ENCODE measurements at places on chromosomes 12 and 14.
A peak's percentile ranks its signal among the peaks of the same experiment; 100 is the strongest.

DNA sequence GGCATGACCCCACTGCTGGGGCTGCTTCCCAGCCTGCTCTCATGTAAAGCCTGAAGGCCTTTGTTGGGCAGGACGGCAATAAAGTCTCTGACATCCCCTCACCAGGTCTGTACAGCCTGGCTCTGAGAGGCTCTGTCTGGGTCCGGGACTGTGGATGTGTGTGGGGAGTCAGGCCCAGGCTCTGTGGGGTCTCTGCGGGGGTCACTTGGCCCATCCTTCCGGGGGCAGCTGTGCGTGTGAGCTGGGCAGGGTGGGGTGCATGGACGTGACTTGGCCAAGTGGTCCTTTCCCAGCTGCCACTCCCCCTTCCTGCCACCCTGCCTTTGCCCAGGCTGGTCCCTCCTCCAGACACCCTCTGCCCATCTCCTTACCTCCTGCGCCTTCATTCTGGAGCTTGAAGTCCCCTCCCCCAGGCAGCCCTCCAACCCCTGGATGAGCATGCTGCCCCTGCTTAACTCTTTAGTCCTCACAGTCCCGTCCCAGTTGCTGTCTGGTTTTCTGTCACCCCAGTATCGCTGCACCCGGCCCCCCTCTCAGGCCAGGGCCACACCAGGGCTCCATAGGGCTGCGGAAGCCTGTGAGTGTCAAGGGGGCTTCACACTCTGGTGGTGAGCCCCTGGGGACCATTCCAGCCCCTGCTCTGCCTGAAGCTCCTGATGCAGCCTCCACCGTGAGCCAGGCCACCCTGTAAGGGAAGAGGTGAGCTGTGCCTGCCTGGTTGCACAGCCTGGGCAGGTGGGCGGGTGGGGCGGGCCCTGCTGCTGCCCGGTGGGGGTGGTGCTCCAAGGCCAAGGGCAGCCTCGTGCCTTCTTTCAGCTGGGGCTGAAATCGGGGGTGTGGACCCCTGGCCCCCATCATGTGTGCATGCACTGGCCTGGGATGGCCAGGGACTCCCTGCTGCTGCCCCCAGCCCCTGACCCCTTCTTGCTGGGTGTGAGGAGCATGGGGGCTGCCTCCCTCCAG is 25.5 kb upstream of the KIF26A start:
- DNase-seq = no peak

GRCh38 chr12:16599081-16599480 is 6.9 kb downstream of the LMO3 start:
- no peak for DNase-seq

DNA sequence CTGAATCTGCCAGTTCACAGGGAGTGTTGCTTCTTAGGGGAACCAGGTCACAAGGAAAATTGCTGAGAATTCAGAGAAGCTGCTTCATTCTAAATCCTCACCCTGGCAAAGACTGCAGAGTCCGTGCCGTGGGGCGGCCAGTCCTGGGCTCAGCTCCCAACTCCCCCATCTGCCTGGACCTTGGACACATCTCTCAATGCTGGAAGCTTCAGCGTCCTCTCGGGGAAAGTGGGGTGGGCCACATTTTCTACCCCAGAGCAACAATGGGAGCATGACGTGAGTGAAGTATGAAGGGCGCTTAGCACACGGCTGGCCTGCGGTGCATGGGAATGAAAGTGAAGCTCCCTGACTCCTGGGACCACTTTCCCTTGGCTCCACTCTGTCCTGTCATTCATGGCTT is 31.2 kb downstream of the HVCN1 start:
- DNase-seq = no peak

GRCh38 chr12:4032924-4033615 is 159.9 kb upstream of the PARP11 start:
- peak; percentile 16 for DNase-seq

DNA sequence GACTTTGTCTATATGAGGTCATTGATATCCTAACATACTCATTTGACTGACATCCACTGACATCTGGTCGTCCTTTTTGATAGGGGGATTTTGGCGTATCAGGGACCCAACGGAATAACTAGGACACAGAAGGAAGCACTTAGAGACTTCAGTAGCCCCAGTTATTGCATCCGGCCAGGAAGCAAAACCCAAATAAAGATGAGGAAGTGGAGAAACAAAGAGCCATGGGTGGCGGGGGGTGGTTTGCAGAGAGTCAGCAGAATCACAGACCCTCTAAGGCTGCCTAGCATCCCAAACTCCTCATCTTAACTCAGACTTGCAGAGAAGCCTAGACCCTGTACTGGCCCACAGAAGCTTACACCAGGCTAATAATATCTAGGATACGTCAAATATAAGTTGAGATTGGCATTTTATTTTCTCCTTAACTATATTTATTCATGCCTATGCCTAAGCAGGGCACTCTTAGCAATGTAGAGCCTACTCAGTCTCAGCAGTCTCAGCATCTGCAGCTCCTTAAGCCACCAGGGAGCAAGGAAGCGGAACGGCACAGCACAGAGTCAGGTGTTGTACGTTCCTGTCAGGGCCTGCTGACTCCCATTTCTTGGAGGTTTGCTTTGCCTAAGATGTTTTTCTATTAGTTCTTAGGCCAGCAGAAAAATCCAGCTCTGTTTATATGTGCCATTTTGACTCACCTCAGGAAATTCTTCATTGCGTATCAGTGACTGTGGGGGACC is 45.1 kb downstream of the KCNA1 start:
- DNase-seq = no peak

DNA sequence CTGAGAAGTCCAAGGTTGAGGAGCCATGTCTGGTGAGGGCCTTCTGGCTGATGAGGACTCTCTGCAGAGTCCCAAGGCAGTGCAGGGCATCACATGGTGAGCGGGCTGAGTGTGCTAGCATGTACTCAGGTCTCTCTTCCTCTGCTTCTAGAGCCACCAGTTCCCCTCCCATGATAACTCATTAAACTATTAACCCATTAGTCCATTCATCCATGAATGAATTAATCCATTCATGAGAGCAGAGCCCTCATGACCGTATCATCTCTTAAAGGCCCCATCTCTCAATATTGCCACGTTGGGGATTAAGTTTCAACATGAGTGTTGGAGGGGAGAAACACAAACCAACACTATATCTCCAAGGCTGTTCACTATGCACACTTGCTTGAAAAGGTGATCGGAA is 83.7 kb downstream of the TMEM30B start:
- DNase-seq = peak; percentile 33

DNA sequence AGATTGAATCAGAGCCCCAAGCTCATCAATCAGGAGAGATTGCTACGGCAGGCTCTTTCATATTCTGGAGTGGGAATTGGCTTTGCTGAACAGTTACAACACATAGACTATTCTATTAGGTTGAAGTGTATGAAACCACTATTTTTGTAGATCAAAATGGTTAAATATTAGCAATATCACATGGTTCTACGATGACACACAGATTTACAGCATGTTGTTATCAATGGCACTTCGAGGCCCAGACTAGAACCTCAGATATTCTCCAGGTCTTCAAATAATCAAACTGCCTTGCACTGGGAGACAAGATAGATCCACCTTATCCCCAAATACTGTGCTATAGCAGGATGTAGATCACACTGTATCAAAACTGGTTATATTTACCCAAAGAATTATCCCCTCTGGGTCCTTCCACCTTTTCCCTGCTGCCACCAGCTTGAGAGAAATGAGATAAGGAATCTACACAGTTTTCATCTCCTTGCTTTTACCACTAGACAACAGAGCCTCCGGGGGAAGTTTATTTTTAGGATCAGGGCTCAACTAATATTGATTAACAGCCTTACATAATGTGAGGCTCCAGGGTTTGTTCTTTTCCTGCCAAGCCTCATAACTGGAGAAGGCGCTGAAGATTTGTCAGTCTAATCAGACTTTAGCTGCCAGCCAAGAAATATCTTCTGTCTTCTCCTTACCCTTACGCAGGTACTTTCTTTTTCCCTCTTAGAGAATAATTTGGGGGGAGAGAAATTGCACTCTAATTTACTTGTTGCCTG is 507.1 kb downstream of the DIO2 start:
- DNase-seq = no peak

- DNase-seq = no peak
These were observed 65.8 kb downstream of the GALNT9 start for GRCh38 chr12:132263451-132264049.

GRCh38 chr14:67538501-67538900 is 5.4 kb downstream of the PLEKHH1 start:
- DNase-seq = peak; percentile 78

- peak; percentile 91 for DNase-seq
These were observed at the start of gene CMAS for GRCh38 chr12:22046090-22046967. Gene CMAS, plus strand, starts transcription at chr12:22046218. Its CDS starts 86 bp downstream, at chr12:22046304.

- DNase-seq = no peak
These were observed 184.9 kb downstream of the ITPR2 start for GRCh38 chr12:26648066-26648465.

GRCh38 chr14:71108398-71109119 is 201.3 kb downstream of the PCNX1 start:
- DNase-seq = no peak

- DNase-seq = no peak
These were observed 234.3 kb upstream of the PLEKHG7 start for GRCh38 chr12:92468358-92469020.

DNA sequence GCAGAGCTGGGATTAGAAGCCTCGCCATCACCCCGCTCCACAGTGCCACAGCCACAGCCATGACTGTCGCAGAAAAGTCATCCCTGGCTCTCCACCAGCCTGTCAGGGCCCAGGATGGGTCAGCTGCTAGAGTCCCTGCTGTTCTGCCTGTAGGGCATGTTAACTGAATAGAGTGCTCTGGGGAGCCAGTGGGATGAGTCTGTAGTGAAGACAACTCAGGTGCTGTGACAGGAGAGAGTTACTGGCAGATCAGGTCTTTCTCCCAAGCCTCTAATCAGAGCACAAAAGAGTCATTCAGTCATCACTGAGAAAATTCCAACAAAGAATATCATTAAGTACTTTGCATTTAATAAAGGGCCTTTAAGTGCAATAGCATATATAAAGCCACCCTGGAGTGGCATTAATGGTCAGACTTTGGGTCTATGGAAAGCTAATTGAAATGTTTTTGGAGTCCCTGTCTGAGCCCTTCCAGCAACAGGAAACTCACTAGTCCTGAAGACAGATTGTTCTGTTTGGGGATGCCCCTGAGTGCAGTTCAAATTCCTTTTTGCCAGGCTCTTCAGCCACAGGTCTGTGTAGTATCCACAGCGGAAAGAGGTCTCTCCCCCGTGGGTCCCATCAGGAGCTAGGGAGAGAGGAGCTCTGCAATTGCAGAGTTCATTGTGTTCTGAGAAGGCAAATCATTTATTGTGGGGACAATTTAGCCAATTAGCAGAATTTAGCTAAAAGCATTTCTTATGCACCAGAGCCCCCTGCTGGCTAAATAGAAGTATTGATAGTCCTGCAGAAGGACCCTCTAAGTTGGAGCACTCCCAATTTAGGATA is 45.2 kb upstream of the C14orf132 start:
- DNase-seq = peak; percentile 79

- DNase-seq = no peak
These were observed 188.3 kb upstream of the BCL2L14 start for GRCh38 chr12:11882301-11883019.

DNA sequence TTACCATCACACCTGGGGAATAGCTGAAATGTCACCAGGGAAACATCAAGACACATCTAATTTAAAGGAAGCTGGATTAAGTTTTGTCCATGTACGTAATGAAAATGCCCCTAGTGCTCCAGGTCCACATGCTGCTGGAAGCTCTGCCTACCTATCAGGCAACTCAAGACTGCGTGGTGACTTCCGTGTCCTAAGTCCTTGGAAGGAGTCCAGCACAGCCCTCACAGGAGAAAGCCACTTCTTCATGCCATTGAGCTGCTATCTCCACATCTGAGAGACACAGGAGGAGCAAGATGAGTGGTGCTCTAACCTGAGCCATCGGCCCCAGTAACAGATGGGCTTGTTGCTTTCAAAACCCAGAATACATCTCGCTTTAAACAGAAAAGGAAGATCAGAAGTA is 316.4 kb downstream of the DPF3 start:
- DNase-seq = no peak

Measured in NCI-H82 (cell line).